ENCODE measurements at places on chromosomes 3 and 15.

DNA sequence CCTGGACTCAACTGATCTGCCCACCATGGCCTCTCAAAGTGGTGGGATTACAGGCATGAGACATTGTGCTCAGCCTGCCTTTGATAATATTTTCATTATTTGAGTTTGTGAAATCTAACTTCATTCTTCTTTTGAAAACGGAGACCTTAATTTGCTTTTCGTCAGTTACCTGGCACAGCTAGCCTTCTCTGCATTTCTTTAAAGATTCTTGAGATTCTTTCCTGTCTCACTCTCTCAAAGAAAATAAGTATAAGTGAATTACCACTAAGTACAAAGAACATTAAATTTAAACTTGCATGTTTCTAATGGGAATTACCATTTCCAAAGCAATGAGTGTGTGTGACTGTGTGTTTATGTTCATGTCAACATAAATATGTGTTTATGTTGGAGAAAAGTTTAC, 187.9 kb downstream of the NFKBIZ start:
- peak; percentile 32 for DNase-seq

- no peak for DNase-seq
Measured at GRCh38 chr3:152356870-152357276, 88.1 kb downstream of the MBNL1 start.

DNA sequence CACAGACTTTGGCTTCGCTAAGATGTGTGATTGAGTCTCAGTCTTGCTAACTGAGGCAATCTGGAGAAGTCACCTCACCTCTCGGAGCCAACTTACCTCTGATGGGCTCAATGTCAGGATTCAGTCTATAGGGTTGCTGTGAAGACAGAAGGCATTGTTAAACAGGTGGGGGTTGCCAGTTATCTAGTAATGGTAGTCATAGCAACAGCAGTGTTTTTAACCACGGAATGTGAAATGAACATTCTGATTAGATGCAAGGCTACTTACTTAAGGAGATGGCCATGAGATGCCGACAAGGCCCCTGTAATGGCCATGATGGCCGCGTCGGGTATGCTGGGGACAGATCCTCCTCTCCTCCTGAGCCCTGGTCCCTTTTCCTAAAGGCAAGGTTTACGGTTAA, 243.1 kb downstream of the GABRG3 start:
- no peak for DNase-seq

DNA sequence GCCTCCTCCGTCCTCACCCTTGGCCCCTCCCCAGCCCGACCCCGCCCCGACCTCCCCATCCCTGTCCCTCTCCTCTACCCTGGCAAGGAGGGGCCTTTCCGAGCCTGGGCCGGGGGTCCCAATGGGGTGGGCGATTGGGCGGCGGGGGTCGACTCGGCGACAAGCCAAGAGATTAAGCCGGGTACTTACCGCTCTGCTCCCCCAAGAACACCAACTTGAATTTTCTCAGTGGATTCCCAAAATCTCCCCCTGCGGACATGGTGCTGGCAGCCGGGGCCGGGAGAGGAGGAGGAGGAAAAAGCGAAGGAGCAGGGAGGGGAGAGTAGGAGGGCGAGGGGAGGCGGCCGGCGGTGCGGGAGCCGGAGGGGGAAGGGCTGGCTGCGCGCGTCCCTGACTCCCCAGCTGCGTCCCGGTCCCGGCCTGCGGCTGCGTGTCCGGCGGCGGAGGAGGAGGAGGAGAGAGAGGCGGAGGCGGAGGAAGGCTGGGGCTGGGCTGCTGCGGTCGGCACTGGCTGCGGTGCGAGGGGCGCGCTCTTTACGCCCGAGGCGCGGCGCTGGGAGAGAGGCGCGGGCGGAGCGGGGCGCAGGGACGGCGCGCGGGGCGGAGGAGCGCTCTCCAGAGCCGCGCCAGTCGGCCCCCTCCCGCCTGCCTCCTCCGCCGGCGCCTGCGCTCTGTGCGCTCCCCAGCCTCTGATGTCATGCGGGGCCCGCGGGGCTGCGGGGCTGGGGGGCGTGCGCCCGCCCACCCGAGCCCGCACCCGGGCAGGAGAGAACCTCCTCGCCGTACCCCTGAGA, at the start of gene RAB6B:
Gene RAB6B, minus strand, starts transcription at position 675 of the 794 bp plus-strand sequence. Its CDS starts 416 bp downstream, at position 259.
- peak; percentile 35 for DNase-seq

DNA sequence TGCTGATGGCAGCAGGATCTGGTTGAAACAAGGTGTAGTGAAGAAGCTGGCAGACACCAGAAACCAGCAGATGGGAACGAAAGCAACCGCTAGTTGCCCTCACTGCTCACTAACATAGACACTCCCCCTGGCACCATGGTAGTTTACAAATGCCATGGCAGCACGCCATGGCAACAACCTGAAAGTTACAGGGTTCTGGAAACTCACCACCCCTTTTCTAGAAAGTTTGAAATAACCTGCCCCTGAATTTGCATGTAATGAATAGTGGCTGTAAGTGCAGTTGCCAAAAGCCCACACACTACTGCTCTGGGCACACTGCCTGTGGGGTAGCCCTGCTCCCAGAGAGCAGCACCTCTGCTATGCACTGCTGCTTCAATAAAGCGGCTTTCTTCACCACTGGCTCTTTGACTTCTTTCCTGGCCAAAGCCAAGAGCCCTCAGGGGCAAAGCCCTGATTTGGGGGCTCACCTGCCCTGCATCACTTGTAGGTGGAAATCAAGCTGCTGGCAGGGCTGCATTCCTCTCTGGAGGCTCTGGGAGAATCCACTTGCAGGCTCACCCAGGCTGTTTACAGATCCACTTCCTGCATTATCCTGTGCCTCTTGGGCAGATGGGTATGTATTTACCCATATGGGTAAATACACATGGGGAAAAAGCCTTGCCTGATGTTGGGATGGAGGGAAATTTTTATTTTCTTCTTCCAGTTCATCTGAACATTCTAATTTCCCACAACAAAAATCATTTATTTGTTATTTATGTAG, 2.0 kb upstream of the GP9 start:
- DNase-seq, result no peak

GRCh38 chr15:90071220-90071807, 31.0 kb downstream of the IDH2 start:
- peak; percentile 89 for DNase-seq

- peak; percentile 79 for DNase-seq
Measured at GRCh38 chr3:150733936-150734794, 28.8 kb downstream of the SIAH2 start.

- no peak for DNase-seq
Measured at GRCh38 chr3:72995337-72995736, 1.3 kb upstream of the PPP4R2 start.

DNA sequence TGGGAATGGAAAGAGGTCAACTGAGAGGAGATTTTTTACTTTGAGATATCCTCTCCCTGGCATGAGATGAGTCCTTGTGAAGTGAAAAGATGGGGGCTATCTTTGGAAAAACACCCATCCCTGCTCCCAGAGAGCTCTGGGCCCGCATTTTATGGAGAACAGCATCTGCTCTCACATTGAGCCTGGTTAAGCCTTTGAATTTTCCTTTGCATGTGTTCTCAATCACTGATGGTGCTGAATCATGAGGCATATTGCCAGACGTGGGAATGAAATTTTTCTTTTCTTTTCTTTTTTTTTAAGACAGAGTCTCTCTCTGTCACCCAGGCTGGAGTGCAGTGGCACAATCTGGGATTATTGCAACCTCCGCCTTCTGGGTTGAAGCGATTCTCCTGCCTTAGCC, 24.4 kb downstream of the TMEM45A start:
- DNase-seq, result peak; percentile 52

DNA sequence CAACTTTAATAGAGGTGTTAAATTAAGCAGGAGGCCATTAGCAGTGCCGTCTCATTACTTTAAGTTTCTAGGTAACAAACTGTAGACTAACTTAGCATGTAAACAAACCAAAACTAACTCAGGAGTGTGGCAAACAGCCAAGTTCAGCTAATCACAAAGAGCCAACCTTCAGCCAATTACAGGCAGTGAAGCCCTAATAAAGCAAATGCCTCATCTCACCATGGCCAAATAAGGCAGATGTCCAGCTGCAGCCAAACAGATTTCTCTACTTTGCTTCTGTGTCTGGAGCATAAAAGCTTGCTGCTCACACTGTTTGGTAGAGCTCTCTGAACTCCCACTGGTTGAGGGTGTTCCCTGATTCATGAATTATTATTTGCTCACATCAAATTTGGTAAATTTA, 835.4 kb upstream of the GBE1 start:
- DNase-seq, result no peak

DNA sequence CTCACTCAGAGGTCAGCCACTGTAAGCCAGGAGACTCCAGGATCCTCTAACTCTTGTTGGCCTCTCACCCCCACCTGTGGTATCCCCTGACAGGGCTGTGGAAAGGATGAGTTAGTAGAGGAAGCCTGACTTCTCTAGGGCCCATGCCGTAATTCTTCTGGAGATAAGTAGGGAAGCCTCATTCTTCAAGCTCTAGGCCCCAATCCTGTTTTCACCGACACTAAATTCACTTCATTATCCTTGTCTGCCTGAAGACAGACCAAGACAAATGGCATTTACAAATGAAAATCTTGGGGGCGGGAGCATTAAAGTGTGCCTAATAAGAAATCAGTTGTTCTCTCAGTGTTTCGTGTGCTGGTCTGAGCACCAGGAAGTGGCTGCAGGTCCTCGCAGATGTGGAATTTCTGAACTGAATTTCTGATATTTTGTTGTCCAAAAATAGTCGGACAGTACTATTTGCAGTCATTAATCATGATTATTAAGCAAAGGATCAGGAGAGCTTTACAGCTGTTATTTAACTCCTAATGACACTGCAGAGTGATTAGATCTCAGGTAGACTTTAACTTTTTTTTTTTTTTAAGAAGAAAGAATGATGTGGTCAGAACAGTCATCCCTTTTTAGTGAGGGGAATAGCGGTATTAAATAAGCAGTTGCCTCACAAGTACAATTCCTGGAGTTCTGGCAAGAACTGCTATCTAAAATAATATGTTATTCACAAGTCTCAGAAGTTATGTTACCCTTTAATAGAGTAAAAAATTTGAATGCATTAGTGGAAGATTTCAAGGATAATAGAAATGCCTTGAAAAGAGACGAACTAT, 58.4 kb downstream of the RBMS3 start:
- DNase-seq, result peak; percentile 59

DNA sequence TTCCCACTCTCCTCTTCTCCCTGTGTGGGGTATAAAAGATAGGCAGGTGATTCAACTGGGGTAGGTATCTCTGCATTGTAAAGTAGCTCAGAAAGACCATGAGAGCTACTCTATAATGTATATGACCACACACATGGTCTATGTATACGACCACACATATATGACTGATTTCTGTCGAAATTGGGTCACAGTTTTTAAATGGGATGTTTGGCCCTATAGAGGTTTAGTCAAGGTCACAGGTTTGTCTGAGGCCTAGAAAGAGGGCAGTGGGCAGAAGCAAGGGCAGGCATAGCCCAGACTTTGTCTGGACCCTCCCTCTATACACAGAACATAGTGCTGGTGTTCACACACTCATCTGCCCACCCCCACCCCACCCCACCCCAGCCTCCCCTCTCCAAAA, 4.4 kb downstream of the LAMP3 start:
- no peak for DNase-seq

- DNase-seq, result no peak
Measured at GRCh38 chr15:50280271-50280670, 14.7 kb upstream of the HDC start.

DNA sequence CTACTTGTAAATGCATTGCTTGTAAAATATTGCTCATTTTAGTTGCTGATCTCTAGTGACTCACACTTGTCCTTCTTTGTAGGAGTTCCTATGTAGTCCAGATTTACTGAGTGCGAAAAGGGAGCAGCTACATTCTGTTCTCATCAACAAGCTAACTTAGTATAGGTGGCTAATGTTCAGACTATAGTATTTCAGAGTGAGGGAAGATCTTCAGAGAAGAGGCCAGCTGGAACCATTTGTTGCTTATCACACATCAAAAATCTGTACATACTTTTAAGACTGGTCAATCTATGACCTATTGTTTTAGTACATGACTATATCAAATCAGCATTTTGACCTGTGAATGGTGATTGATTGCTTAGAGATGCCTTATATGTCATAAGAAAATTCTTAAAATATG, 71.3 kb upstream of the THSD4 start:
- peak; percentile 50 for DNase-seq

DNA sequence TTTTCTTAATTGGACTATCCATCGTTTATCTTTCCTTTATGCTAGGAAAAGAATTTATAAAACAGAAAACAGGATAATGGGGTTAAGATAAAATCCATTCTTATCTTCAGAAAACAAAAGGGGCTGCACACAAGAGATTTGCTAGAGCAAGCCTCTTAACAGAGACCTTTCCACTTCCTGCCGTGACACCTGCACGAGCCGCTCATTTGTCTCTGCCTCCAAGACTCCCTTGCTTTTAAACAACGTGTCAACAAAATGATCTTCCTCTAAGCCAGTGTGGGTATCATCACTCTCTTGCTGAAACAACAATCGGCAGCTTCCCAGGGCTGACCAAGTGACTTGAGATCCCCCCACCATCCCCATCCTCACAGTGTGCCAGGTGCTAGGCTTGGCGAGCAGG, 33.1 kb downstream of the GABRB3 start:
- DNase-seq, result no peak

DNA sequence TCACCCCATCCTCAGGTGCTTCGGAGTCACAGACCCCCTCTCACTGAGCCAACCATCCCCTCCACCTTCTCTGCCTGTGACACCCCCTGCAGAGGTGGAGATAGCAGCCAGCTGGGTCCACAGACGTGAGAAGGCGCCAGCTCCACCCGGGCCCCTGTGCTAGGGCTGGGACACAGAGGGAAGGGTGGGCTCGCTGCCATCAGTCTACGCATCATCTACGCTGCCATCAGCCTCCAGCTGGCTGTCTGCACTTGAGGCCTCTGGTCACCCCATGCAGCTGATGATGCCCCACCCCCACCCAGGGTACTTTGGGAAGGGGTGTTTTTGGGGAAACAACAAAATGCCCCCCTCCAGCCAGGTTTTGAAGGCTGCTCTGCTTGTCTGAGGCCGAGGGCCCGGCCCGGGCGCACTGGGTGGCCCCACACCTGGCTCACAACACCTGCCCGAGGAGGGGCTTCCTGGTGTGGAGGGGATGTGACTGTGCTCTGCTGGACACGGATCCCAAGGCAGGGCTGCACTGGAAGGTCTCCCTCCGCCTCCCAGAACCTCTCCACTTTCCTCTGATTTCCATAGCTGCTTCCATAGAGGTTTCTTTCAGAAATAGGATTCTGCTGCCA, 163.4 kb upstream of the IQSEC1 start:
- no peak for DNase-seq

DNA sequence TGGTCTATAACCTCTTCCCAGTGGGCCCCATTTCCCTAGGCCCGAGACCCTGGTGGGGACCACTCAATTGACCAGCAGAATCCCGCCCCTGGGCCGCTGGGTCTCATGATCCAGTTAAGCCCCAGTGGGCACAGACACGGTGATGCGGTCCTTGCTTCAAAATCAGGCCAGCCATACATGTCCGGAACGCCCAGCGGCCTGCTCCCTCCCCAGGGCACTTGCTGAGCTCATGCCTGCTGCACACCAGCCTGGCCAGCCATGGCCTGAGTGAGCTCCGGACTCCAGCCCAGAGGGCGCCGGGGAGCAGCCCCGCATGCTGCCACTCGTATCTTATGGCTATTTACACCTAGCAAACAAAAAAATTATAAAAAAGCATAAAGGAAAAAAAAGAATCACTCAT, 34.4 kb upstream of the IQSEC1 start:
- no peak for DNase-seq

DNA sequence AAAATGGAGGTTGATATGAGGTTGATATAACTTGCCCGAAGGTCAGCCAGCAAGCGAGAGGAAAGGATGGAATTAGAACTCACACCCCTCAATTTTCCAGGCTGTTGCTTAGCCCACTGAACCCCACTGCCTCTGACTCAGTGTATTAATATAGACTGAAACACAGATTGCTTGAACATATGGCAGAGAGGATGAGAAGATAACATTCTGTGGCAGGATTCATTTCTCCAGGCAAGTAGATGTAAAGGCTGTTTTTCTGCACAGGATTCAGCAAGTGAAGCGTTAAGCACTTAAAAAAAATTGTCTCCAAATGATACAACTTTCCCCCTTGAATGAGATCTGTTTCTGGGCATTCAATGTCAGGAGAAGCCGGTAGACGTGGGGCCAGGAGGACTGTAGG, 335.2 kb downstream of the GAP43 start:
- DNase-seq, result no peak
